ENCODE measurements at places on chromosomes 7 and 10.

DNA sequence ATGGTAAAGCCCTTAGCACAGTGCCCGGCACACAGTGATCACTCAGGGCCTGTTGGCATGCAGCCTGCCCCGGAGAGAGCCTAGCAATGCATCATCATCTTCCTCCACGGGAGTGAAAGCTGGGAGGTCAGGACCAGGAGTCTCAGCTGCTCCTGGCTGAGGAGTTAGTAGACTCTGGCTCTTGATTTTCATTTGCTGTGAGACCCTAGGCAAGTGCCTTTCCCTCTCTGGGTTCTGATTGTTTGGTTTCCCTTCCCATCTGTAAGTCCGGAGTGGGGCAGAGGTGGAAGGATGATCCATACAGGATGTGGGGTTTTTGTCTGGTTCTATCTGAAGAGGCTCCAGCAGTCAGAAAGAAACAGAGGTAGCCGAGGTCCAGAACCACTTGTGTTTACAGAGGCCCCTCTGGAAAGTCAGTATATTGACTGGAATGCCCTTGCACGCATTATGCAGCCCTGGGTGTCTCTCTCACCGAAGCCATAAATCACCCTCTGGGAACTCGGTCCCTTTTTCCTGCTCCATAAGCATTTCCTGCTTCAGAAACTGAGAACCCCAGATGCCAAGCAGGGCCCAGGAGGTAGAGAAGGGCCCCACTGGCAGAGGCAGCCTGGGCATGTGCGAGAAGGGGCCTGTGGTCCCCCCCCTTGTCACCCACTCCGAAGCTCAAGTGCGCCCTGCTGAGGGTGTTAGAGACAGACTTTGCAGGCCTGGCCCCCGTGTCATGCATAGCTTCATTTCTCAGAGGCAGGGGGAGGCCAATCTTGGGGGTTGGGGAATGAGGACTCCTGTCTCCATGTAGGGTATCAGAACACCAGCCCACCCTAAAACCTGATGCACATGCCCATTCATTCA is 8.5 kb downstream of the UNC5B start:
- DNase-seq, result no peak

DNA sequence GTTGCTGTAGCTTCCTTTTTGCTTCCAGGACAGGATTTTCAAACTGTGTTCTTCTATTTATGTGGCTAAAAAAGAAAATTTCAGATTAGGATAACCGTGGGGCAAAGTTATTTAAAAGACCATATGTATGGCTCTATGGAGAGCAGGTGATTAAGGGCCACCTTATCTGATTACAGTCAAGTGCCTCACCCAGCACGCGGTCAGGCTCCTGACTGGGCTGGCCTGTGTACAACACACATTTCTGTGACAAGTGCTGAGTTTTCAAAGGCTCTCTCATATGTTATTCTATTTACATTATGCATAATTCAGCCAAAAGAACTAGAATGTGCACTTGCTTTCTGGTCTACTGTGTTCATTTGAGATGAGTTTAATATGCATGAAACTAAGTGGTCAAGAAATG is 547.4 kb downstream of the PHTF2 start:
- DNase-seq, result no peak

DNA sequence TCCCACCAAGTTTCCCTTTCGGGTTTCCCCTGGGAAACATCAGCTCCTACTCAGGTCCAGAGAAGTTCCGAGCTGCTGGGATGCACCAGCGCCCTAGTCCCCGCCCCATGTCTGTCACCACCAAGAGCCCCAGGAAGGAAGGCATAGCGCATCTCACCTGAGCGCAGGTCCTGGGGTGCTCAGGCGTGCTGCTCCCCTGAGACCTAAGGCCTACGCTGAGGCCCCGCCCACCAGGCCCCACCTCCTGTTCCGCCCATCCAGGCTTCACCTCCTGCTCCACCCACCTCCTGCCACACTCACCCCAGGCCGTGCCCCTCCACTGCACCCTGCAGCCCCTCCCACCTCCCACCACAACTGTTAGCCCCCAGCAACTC is 1.2 kb upstream of the TFR2 start:
- DNase-seq, result no peak

DNA sequence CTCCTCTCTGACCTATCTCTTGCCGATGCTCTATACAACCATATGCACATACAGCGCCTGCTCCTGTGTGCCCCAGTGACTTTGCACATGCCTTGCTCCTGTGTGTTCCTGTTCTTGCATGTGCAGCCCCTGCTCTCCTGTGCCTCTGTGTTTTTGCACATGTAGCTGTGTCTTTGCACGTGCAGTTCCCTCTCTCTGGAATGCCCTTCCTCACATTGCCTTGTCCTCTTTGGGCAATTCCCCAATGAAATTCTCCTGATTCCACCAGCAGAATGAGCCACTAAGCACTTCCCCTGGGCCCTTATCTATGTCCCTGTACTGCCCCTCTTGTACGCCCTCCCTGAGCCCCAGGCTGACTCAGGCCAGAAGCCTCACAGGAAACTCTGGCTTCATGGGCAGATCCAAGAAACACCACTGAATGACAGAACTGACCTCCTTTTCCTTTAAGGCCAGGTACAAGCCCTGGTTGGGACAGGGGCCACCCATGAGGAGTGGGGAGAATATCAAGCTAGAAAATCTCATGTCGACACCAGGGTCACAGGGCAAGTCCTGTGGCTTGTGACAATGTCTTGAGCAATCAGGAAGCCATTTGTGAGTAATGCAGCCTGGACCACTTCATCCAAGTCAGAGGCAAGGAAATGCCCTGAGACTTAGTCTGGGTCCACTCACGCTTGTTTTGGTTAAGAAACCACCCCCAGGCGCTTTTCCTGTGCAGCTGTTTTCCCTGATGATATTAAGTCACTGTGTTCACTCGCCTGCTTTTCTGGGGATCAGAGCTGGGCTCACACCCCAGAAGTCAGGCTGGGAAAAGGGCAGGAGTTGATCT is 1.9 kb upstream of the ARHGAP22 start:
- no peak for DNase-seq

- DNase-seq, result no peak
Observed at GRCh38 chr7:115585015-115585718, 445.4 kb downstream of the TFEC start.

- no peak for DNase-seq
Observed at GRCh38 chr10:92691591-92692079, 1.9 kb downstream of the HHEX start.

GRCh38 chr10:123150986-123151736 is 3.0 kb upstream of the BUB3 start:
- DNase-seq, result no peak

DNA sequence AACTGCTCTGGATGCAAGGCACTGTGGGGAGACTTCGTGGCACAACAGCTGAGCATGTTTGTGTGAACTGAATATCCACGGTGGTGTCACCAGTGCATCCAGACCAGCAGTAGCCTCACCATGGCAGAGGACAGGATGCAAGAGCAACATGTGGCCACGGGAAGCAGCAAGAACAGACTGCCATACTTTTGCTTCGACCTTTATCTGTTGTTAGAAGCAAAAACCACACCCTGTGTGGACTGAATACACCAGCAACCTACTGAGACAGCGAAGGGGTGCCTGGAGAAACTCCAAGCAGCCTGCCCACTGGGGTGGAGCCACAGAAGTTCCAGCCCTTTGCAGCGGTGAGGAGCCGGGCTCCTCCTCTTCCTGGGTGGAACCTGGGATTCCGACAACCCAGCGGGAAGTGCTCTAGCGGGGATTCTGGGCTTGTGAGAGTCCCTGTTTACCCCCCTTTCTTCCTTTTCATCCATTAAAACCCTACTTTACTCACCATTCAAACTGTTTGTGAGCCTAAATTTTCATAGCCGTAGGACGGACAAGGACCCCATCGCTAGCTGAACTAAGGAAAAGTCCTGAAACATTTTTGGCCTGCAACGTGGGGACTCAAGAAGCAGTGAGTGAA is 584.9 kb downstream of the GRM8 start:
- no peak for DNase-seq

DNA sequence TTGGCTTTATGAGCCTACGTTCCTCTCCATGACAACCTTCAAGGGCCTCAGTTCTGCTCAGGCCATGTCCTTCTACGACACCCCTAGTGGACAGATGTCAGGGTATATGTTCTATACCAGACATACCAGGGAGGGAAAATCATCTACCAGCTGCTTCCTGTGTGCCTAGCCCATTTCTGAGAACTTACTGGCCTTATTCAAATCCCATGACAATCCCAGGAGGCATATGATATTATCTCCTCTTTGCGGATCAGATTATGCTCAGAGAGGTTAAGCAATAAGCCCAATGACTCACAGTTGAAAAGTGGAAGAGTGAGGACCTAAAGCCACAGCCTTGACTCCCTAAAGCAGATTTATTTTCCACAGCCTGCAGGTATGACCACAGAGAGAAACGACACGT is 139.3 kb downstream of the GLI3 start:
- no peak for DNase-seq

GRCh38 chr10:79245539-79246208 is 101.6 kb upstream of the PPIF start:
- DNase-seq, result no peak

- no peak for DNase-seq
Observed at GRCh38 chr7:18191341-18191740, 163.7 kb upstream of the PRPS1L1 start.

- no peak for DNase-seq
Observed at GRCh38 chr10:30847199-30847598, 184.5 kb downstream of the ZNF438 start.

DNA sequence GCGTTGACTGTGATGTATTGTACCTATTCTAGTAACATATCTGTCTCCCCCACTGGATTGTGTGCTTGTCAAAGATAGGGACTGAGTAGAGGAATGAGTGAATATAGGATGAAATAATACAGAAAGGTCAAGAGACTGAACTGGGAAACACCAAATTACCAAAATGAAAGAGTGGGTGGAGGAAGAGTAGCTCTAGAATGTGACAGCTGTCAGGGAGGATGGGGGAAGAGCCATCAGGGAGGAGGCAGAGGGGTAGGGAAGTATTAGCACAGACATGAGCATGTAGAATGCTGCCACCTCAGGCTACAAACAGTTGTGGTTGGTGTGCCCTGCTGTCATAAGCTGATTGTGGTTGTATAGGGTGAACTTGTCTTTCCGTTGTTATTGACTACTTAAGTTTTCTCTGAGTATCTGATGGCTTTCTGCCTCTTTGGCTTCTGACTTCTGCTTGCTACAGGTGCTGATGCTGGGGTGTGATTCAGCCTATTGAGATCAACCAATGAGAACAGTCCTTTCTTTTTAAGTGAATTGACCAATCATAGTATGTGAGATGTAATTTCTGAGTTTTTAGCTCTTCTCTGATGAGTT is 5.6 kb downstream of the CCSER2 start:
- peak; percentile 23 for DNase-seq

GRCh38 chr10:94025806-94026205 is 32.1 kb downstream of the PLCE1 start:
- DNase-seq, result no peak

- no peak for DNase-seq
Observed at GRCh38 chr7:45580053-45580872, 6.1 kb downstream of the ADCY1 start.

DNA sequence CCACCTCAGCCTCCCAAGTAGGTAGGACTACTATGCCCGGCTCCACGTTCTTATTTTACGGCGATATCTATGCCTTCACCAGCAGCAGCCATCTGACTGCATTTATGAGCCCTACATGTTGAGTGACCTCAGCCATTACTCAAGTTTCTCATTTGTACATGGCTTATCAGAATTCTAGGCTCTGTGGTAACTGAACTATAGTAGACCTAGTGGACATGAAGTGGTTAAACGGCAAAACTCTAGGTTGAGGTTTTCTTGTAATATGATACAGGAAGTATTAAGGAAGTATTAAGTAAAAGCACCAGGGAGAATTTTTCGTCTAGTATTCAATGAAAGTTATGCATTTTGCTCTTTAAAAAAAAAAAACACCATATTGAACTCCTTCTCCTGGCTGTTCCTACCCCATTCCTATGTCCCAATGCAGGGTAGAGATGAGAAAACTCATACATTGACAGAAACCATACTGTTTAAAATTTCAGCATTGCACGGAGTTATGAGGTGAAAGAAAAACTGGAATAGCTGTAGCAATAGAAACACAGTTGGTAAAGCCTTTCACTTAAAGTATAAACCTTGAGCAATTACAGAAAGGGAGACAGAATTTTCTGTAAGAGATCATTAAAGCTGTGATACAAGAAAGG is 39.8 kb upstream of the EPC1 start:
- DNase-seq, result no peak

DNA sequence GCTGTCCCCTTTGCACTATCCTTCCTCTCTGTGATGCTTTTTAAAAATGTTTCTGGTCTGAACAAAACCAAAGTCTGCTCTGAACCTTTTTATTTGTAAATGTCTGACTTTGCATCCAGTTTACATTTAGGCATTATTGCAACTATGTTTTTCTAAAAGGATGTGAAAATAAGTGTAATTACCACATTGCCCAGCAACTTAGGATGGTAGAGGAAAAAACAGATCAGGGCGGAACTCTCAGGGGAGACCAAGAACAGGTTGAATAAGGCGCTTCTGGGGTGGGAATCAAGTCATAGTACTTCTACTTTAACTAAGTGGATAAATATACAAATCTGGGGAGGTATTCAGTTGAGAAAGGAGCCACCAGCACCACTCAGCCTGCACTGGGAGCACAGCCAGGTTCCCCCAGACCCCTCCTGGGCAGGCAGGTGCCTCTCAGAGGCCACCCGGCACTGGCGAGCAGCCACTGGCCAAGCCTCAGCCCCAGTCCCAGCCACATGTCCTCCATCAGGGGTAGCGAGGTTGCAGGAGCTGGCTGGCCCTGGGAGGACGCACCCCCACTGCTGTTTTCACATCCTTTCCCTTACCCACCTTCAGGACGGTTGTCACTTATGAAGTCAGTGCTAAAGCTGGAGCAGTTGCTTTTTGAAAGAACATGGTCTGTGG is 11.4 kb upstream of the CSGALNACT2 start:
- DNase-seq, result no peak

- DNase-seq, result no peak
Observed at GRCh38 chr7:1853986-1854865, 184.1 kb downstream of the ELFN1 start.

DNA sequence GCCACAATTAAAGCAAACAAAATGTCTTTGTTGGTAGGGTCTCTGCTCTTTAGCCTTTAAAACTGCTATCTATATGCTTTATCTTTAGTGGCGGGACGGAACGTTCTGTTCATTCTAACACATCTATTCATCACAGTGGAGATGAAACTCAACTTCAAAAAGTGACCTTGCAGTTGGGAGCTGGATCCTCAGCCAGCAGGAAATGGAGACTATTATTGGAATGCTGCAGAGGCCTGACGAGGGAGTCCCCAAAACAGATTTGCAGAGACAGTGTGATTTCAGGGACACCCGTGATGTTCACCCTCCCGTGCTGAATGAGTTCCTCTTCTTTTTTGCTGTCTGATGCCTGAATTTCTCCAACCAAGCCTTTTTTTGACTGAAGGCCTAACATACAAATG is 306.0 kb upstream of the SHH start:
- no peak for DNase-seq

GRCh38 chr10:81109200-81109752 is 571.6 kb downstream of the SH2D4B start:
- DNase-seq, result no peak

- no peak for DNase-seq
Observed at GRCh38 chr7:34313289-34313688, 344.7 kb upstream of the NPSR1 start.
